ENCODE measurements at places on chromosomes 6 and 20.

DNA sequence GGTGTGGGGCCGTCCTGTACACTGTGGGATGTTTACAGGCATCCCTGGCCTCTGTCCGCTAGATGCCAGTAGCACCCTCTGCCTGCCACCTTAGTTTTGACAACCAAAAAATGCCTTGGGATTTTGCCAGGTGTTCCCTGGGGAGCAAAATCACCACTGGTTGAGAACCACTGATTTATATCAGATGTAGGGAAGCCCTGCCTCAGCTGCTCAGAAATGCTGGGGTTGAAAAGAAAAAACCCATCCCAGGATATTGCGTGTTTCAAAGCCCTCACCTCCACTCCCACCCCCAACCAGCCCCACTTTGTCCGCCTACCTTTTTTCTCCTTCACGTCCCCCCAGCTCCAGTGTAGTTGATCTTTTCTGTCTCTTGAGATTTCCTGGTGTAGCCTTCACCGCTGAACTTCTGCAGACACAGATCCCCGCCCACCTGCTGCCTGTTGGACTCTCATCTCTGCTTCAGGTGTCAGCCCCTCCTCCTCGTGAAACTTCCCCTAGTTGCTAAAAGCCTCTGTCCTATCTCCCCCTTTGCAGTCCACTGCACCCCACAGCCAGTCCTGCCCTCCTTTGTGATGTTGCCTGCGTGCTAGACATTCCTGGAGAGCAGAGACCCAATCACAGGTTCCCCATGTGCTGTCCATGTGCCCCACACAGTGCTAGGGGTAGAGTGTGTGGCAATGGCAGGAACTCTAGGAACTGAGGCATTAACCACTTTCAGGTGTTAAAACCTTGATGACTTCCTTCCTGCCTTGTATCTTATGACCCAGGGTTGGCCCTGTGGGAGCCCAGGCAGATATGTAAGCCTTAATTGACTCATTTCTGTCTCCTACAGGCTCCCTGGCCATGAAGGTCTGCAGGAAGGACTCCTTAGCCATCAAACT, 98.9 kb downstream of the TBC1D7 start:
- DNase-seq: no peak

GRCh38 chr6:157898169-157898568, 75.1 kb downstream of the SNX9 start:
- DNase-seq: no peak

- no peak for DNase-seq
Measured at GRCh38 chr6:63467247-63467954, 104.9 kb upstream of the LOC128125822 start.

- DNase-seq: no peak
Measured at GRCh38 chr20:4780245-4780644, 58.5 kb downstream of the PRND start.

DNA sequence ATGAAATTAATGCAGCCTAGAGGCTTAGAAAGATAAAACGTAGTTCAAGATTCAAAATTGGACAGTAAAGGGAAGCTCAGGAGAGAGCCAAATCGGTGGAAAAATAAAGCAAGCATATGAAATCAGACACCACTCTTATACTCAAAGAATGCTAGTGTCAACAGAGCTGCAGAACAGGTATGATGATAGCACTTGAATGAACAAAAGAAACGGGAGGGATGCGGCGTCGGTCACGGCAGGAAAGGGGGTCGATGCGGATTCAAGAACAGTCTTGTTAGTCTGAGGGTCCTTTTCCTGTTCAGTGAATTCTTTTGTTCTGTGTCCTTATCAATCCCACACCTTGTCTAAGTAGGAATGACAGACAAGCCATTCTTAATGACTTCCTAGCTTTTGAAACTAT, 114.4 kb downstream of the FOXC1 start:
- DNase-seq: no peak

GRCh38 chr6:8325743-8326142, 109.6 kb downstream of the SLC35B3 start:
- DNase-seq: no peak

GRCh38 chr6:103335412-103335811, 1524.3 kb downstream of the HACE1 start:
- no peak for DNase-seq

DNA sequence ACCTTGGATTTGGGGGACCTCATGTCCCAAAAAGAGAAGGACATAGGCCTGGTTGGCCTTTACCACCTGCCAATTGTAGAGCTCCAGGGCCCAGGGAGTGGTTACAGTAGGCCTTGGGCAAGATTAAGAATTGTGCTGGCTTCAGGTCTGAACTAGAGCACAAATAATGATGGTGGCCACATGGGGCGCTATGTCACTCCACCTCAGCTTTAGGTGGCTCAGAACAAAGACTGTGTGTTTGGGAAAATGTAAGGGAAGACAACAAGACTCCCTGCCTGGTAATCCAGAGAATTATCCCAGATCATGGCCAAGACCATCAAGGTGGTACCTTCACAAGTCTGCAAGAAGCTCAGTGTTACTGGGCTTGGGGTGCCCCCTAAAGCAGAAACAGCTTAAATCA, 224.9 kb upstream of the OPRM1 start:
- no peak for DNase-seq

DNA sequence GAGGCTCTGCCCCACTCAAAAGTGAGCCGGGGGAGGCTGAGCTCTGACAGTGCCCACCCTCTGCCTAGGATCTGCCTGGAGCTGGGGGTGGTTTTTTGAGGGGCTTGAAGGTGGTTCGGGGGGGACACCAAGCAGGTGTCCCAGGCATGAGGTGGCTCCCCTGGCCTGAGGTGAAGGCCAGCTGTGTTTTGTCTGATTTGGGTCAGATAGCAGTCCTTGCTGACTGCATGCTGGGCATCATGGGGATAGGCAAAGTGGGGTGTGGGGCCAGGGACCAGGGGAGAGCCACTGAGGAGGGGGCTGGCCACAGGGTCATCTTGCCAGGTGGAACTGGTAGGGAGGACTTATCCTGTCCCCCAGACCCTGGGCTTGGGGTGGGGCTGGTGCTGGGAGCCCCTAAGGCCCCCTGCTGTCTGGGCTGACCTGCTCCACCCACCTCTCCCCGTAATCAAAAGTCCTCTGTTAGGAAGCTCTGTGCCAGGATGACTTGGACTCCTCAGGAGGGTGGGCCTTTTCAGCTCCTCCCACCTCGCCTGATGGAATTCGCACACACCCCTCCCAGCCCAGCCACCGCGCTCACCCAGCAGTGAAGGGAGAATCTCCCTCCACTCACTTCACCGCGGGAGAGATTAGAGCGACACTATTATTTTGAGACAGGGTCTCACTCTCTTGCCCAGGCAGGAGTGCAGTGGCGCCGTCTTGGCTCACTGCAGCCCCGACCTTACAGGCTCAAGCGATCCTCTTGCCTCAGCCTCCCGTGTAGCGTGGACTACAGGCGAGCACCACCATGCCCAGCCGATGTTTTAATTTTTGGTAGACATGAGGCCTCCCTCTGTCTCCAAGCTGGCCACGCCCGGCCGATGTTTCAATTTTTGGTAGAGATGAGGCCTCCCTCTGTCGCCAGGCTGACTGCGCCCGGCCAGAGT, 1.5 kb upstream of the COL9A3 start:
- no peak for DNase-seq

- DNase-seq: no peak
Measured at GRCh38 chr6:19465256-19465655, 371.9 kb upstream of the ID4 start.

- no peak for DNase-seq
Measured at GRCh38 chr6:41423002-41423401, 87.6 kb downstream of the NCR2 start.

GRCh38 chr6:113920663-113921267, 50.2 kb downstream of the HDAC2 start:
- no peak for DNase-seq

GRCh38 chr20:4813076-4813862, 91.6 kb downstream of the PRND start:
- no peak for DNase-seq

DNA sequence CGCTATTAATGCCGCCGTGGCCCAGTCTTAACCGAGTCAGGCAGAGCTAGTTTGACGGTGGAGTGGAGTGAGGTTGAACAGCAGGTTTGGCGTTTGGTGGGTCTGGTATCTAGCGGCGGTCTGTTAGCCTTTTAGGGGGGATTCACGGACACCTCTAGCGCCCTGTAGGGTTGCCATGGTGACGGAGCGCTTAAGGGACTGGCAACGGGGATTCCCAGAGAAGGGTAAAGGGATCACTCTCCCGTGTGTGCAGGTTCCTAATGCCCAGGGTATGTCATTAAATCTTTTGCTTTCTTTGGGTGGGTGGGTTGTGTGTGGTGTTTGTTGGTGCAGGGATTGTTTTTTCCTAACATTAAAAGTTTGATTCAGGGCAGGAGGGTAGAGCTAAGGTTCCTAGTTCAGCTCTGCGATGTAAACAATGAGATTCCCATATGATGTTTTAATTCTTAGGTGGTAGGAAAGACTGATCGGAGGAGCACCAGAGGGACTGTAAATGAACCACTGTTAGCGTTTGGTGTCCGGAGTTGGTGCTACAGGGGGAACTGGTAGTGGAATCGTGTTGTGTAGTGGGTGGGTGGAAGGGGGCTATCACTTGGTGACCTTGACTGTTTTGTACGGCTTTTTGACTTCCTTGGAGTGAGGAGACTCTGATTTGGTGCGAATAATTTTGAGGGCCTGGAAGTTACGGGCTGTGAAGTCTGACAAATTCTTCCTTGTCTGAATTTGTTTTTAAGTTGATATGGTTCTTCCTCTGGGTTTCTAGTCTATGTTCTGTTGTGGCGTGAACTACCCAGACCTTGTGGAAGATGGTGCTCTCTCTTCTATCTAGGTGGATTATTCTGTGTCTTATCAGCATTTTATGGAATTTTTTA, 5.0 kb downstream of the BRD2 start:
- peak; percentile 63 for DNase-seq

DNA sequence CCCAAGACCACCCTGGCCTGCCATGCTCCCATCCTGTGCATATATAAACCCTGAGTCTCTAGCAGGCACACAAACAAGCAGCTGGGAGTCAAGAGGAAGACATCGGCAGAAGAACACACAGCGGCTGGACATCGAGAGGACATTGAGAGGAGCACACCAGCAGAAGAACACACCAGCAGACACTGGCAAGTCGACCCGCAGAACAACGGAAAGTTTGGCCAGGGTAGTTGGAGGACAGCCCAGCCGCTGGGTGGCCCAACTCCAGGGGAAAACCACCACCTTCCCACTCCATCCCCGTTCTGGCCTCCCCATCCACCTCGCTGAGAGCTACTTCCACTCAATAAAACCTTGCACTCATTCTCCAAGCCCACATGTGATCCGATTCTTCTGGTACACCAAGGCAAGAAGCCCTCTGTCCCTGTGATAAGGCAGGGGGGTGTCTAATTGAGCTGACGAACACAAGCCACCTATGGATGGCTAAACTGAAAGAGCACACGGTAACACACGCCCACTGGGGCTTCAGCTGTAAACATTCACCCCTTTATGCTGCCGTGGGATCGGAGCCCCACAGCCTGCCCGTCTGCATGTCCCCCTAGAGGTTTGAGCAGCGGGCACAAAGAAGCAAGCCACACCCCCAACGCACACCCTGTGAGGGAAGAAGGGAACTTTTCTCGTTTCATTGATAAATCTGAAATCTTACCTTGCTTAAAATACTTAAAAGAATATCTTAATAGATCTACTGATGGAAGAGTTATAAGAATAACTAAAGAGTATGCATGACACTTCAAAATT, 13.8 kb downstream of the TMX4 start:
- DNase-seq: no peak

- no peak for DNase-seq
Measured at GRCh38 chr6:81130969-81131368, 621.5 kb downstream of the TENT5A start.

GRCh38 chr20:61054411-61054810, 197.7 kb upstream of the CDH4 start:
- DNase-seq: no peak

DNA sequence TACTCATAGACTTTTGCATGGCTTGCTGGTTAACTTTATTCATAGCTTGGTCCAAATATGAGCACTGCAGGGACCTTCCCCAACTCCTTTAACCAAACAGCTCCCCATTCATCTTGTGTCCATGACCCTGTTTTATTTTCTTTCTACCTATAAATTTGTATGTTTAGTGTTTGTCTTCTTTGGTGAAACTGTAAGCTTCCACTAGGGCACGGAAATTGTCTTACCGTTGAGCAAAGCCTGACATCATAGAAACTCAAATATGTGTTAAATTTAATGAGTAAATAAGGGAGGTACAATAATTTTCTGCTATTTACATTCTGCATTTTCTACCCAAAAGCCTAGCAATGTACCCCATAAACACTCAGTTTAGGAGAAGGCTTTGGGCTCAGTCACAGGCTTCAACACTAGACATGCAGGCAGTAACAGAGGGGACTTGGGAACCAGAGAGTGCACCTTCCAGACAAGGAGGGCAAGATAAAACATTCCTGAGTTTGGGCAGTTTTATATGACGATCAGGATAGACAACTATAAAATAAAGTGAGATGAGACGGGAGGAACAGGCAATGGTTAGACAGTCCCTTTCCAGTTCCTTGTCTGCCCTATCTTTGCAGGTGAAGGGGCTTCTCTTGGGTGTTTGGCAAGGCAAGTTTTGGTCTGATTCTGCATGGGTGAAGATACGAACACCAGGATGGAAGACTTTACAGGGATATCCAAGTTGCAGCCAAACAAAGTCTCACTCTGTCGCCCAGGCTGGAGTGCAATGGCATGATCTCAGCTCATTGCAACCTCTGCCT, 46.2 kb upstream of the ZNF217 start:
- no peak for DNase-seq

- no peak for DNase-seq
Measured at GRCh38 chr6:80548532-80548931, 442.1 kb downstream of the BCKDHB start.

DNA sequence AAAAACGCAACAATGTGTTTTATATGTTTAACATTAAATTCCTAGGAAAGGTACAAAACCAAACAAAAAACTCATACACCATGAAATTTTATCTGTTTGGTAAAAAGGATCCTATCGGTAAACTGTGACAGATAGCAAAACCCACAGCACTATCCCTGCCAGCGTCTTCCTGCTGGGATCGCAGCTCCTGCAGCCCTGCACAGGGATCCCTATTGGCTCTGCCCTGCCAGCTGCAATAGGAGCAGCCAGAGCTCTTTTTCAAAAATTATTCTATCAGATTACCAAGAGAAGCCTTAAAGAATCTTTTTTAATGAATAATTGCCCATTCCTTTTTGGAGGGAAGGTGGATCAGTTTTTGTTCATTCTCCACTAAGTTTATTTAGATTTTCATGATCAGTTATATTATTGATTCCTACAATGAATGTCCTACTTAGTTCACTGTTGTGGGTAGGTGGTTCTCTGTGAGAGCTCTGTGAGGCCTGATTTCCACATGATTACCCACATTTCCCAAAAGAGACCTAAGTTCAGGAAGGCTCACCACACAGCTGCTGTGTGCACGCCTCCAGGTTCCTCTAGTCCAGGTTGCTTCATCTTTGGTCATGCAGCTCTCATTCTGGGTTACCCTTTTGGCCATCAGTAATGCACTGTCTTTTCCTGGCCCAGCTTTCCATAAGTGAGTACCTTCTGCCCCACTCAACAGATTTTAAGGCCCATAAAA, 293.8 kb downstream of the FRK start:
- no peak for DNase-seq

- DNase-seq: no peak
Measured at GRCh38 chr20:61662226-61662967, 403.3 kb downstream of the TAF4 start.

GRCh38 chr6:137171824-137172733, 1.4 kb downstream of the IL22RA2 start:
- no peak for DNase-seq

- no peak for DNase-seq
Measured at GRCh38 chr20:56420940-56421688, 9.1 kb downstream of the CASS4 start.

- no peak for DNase-seq
Measured at GRCh38 chr20:17568045-17568788, 1.7 kb upstream of the DSTN start.

Data from T-cell (primary cell).